ENCODE measurements at places on chromosomes 6 and 20. TPM values are rescaled to one million over a fixed set of nuclear protein-coding genes. Genes with fewer than 3 reads are reported as not detected.

GRCh38 chr6:113539623-113540022 is 317.5 kb upstream of the MARCKS start:
- no peak for DNase-seq

DNA sequence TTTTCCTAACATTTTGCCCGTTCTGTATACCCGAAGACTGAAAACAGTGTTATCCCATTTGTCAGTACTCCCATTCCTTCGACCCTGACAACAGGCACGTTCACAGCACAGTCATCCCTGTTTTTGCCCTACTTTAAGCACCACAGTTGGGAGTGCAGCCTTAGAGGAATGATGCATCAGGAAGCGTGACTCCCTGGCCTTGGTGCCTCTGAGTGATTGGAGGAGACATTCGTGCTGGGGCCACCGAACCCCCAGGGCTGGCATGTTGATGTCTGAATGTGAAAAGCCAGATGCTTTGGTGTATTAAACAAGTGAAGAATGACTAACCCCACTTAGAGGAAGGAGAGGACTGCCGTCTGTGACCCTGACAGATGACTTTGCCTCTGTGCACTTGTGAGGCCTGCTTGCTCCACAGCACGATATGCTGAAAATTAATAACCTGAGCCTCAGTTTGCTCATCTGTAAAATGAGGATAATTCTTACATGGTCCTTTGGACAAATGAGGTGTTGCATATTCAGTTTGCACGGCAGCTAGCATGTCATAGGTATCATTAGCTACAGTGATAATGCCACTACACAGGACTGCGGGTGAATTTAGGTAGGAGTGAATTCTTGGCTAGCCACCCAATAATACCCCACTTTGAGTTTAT is 36.0 kb downstream of the STK35 start:
- DNase-seq: no peak

DNA sequence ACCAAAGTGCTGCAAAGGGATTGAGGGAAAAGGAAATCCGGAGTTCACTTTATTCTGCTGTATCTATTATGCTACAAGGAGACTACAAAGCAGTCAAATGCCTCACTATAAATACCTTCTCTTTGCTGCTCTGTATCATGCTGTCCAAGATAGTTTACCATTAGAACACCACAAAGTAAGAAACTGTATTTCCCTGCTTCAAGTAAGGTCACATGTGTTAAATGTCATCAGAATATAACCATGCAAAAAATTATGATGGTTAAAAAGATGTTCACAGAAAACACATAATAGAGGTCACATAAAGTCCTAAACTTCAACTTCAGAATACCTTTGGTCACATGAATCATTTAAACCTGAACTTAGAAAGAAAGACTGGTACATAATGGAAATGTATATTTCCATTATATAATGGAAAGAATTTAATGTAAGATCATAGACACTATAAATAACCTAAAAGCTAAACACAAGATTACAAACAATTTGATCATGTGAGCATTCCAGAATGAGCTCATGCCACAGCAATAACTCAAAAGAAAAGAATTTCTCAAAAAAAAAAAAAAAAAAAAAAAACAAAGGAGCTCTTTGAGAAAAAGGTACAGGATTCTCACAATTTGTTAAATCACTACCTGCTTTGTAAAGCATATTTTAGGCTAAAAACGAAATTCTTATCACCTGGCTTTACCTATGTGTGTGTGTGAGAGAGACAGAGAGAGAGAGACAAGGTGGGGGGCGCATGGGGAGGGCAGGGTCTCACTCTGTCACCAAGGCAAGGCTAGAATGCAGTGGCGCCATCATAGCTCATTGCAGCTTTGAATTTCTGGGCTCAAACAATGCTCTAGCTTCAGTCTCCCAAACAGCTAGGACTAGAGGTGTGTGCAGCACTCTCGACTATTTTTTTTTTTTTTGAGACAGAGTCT is 58.7 kb downstream of the KIF13A start:
- DNase-seq: no peak

DNA sequence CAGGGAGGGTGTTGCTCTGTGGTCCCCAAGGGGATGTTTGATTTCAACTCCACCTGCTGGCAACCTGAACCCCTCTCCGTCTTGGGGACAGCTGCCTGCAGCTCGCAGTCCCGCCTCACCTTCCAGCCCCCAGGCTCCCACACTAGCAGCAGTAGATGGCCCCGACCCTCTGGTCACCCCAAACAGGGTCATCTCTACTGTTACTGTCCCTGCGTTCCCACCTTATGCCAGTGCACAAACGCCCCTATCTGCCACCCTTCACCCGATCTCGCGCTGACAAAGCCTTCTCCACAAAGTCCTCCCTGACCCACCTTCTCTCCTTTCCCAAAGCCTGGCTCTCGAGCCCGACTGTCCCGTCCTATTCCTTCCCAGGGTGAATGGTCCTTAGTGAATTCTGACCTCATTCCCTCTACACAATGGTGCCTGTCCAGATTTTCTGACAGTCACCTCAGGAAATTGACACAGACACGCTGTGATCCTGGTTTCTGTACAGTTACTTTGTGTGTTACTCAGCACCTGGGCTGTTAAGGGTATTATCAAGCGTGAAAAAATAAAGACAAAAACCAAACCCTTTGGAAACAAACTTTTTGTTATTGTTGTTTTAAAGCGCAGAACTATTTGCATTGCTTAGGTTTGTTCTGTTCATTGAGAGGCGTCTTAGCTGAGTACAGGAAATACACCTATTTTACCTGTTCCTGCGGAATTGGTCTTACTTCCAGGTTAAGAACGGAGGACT is 728 bp downstream of the FUT9 start:
- DNase-seq: no peak

DNA sequence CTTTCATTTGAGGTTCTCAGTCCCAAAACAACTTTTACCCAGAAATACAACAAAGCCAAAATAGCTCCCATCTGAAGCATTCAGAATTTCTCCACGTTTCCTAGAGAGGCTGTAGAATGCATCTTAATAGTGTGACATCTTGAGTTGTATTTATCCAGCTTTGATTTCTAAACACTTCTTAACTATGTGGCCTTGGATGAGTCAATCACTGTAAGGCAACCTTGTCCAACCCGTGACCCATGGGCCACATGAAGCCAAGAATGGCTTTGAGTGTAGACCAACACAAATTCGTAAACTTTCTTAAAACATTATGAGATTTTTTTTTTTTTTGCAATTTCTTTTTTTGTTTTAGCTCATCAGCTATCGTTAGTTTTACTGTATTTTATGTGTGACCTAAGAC is 108.1 kb downstream of the RALGAPA2 start:
- DNase-seq: no peak

Gene WFDC11
- polyA plus RNA-seq: not detected

Gene SCUBE3
- 11.5 TPM for polyA plus RNA-seq
